ENCODE measurements at places on chromosomes 16 and 17.
A peak's percentile ranks its signal among the peaks of the same experiment; 100 is the strongest.

DNA sequence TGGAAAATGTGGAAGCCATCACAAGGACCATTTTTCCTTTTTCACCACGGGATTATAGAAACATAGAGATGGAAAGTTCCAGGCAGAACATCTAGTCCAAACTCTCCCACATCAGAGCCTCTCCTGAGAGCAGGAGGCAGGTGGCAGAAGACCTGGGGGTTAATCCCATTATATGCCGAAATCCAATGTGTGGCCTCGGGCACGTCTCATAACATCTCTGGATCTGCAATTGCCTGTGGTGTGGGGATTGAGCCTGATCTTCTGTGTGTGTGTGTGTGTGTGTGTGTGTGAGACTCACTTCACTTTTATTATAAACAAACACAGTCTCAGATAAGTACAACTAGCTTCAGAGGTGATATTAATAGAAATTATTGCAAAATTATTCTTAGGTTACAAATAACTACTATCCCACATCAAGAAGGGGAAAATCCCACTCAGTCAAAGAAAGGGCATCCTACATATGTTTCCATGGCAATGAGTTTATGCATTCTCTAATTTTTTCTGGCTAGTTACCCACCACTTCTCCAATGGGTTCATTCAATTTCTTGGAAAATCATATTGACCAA, 199.1 kb downstream of the FOXL1 start:
- no peak for ATAC-seq
- H3K36me3 ChIP-seq, result no peaks in the 10 kb centered on the region
- no peak overlapping the region for H3K4me3 ChIP-seq

GRCh38 chr17:27554911-27555310, 76.1 kb upstream of the LGALS9 start:
- H3K27me3 ChIP-seq, result no peaks in the 10 kb centered on the region
- H3K27ac ChIP-seq, result no peak overlapping the region
- no peak overlapping the region for H3K4me3 ChIP-seq

DNA sequence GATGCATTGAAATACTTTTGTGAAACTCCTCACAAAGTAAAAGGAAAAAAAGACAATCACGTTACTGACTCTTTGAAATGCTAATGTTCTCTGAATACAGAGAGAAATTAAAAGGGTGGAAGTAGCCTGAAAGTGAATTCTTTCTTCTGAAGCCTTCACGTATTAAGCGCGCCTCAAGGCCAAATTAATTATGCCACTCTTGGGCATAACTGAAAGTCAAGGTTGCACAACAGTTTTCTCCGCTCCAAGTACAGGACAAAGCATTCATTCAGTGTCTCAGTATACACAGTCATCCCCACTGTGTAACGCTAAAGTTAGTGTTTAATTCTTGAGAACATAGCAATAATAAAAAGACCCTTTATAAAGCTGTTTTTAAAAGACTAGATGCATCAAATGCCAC, 21.5 kb downstream of the PARN start:
- H3K27ac ChIP-seq, result no peak overlapping the region
- no peaks in the 10 kb centered on the region for H3K4me1 ChIP-seq

DNA sequence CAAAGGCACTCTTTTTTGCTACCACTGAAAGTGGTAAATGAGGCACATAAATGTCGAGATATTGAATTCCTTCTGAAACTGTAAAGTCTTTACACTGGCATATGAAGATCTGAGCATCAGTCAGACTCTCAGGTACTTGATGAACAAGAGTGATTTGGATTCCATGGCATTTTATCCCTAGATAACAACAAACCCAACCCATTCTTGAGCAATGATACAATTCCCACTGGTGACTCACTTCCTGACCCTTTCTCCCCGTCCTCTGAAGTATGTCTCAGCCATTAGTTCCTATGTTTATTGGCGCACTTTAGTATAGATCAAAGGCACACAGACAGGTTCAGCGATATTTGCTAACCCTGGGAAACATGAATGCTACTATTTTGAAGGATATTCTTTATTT, 147.0 kb upstream of the RBFOX1 start:
- no peak overlapping the region for H3K27ac ChIP-seq
- H3K4me1 ChIP-seq, result no peaks in the 10 kb centered on the region
- ATAC-seq, result no peak
- no peaks in the 10 kb centered on the region for H3K27me3 ChIP-seq
- H3K4me3 ChIP-seq, result no peak overlapping the region

DNA sequence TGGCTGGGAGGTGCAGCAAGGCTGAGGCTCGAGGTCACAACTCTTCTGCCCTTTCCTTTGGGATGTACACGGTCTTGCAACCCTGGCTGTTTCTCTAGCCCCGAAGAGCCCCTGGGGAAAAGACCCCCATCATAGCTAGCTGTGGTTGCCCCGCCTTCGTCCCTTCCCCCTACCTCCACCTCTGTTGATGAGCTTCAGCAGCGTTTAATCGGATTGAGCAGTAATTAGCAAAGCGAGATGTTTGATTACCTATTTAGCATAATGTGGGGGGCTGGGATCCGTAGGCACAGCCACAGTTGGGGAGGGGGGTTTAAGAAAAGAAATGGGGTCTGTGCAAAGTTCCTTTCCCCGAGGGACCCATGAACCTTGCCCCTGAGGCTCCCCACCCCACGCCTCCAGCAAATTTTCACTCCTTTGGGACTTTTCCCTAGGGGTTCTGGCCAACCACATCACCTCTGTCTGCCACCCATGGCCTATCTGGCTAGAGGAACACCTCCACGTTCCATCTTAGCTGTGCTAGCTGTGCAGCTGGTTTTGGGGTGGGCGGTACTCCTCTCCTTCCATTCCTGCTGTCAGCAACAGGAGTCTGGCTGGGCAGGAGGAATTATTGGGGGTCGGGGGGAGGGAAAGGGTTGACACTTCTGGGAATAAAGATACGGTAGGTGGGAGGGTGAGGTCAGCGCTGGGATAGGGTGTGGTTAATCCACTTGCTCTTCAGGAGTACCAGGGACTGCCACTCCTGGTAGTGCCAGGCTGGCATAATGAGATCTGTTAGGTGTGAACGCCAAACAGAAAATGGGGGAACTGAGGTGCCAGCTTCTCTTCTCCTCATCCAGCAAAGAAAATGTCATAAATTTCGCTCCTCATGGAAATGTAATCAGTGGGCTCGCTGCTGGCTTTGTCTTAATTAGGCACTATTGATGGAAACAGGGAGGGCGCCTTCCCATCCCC, 1.3 kb upstream of the DNAH2 start:
- no peak overlapping the region for H3K27ac ChIP-seq
- H3K4me3 ChIP-seq, result peak overlapping the region; percentile 59
- H3K4me1 ChIP-seq, result peaks cover 5% of the 10 kb centered on the region
- no peaks in the 10 kb centered on the region for H3K36me3 ChIP-seq
- ATAC-seq, result no peak

- H3K27me3 ChIP-seq, result no peaks in the 10 kb centered on the region
- ATAC-seq, result no peak
- no peak overlapping the region for H3K27ac ChIP-seq
- peaks cover 26% of the 10 kb centered on the region for H3K4me1 ChIP-seq
Observed at GRCh38 chr17:80640366-80641084, 95.9 kb downstream of the RPTOR start.

- H3K4me3 ChIP-seq, result no peak overlapping the region
- H3K27ac ChIP-seq, result no peak overlapping the region
- no peaks in the 10 kb centered on the region for H3K36me3 ChIP-seq
- H3K27me3 ChIP-seq, result peaks cover 7% of the 10 kb centered on the region
- H3K4me1 ChIP-seq, result peaks cover 15% of the 10 kb centered on the region
- ATAC-seq, result no peak
Observed at GRCh38 chr17:36731811-36732210, 130.4 kb downstream of the MRM1 start.

GRCh38 chr17:63040816-63041215, 74.8 kb downstream of the TANC2 start:
- ATAC-seq, result no peak
- H3K27me3 ChIP-seq, result no peaks in the 10 kb centered on the region
- no peak overlapping the region for H3K4me3 ChIP-seq
- peaks cover 14% of the 10 kb centered on the region for H3K4me1 ChIP-seq

GRCh38 chr16:69762814-69763598, 874 bp downstream of the WWP2 start:
- peak overlapping the region; percentile 92 for H3K27ac ChIP-seq
- ATAC-seq, result peak; percentile 37
- peaks cover 4% of the 10 kb centered on the region for H3K36me3 ChIP-seq
- peak overlapping the region; percentile 91 for H3K4me3 ChIP-seq
- no peaks in the 10 kb centered on the region for H3K27me3 ChIP-seq
- peaks cover 30% of the 10 kb centered on the region for H3K4me1 ChIP-seq

GRCh38 chr17:75810216-75810615, 25.6 kb downstream of the UNK start:
- no peaks in the 10 kb centered on the region for H3K27me3 ChIP-seq
- no peak overlapping the region for H3K27ac ChIP-seq
- no peak overlapping the region for H3K4me3 ChIP-seq
- peaks cover 25% of the 10 kb centered on the region for H3K36me3 ChIP-seq

DNA sequence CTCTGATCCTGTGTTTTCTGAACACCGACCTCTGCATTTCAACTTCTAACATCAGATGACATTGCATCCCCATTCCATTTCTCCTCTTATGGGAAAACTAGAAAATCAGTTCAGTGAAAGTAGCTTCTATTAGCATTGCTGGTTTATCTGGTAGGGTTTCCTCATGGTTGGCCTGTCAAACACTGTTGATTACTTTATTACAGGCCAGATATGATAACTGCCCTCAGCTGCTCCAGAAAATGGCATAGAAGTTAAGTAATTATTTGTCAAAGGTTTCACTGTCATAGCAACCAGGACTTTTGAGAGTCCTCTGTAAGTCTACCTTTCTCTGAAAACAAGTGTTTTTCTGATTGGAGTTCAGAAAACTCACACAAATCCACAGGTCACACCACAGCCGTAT, 3.0 kb downstream of the GFOD2 start:
- H3K4me1 ChIP-seq, result peaks cover 20% of the 10 kb centered on the region
- H3K4me3 ChIP-seq, result no peak overlapping the region
- H3K27ac ChIP-seq, result no peak overlapping the region
- H3K27me3 ChIP-seq, result no peaks in the 10 kb centered on the region
- H3K36me3 ChIP-seq, result peaks cover 8% of the 10 kb centered on the region

- no peaks in the 10 kb centered on the region for H3K4me1 ChIP-seq
- H3K4me3 ChIP-seq, result no peak overlapping the region
- ATAC-seq, result no peak
- no peaks in the 10 kb centered on the region for H3K36me3 ChIP-seq
- no peaks in the 10 kb centered on the region for H3K27me3 ChIP-seq
Observed at GRCh38 chr16:56303066-56303715, 111.9 kb downstream of the GNAO1 start.

DNA sequence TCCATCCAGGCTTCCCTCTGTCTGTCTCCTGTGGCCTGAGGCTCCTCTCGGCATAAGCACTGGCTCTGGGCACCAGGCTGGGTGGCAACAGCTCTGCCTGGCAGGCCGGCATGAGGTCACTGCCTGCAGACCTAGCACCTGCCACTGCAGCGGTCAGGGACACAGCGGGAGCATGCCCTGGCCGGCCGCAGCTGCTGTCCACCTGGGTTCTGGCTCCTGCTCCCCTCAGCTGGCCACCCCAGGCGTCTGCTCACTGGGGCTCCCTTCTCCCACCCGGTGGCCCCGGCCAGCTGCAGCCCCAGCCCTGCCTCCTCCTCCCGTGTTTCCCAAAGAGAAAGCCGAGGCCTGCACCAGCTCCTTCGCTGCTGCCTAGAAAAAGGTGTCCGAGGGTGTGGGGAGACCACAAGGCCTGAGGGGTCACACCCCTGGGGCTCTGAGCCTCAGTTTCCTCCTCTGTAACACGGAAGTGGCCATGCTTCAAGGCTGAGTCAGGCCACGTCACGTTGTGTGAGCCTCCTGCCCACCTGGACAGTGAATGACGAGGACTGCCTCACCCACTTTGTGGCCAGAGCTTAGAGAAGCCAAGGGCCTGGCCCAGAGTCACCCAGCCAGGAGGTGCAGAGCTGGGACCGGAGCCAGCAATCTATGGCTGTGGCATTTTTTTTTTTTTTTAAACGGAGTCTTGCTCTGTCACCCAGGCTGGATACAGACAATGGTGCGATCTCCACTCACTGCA, 6.7 kb downstream of the NTHL1 start:
- H3K27ac ChIP-seq, result no peak overlapping the region
- no peak overlapping the region for H3K4me3 ChIP-seq

- H3K36me3 ChIP-seq, result no peaks in the 10 kb centered on the region
- H3K27ac ChIP-seq, result no peak overlapping the region
- H3K4me1 ChIP-seq, result no peaks in the 10 kb centered on the region
Observed at GRCh38 chr17:76889323-76889722, 21.1 kb downstream of the MGAT5B start.

- H3K4me3 ChIP-seq, result peak overlapping the region; percentile 74
- ATAC-seq, result no peak
- peaks cover 68% of the 10 kb centered on the region for H3K4me1 ChIP-seq
- H3K27me3 ChIP-seq, result no peaks in the 10 kb centered on the region
- peaks cover 18% of the 10 kb centered on the region for H3K36me3 ChIP-seq
- peak overlapping the region; percentile 98 for H3K27ac ChIP-seq
Observed at GRCh38 chr17:40599468-40599763, 34.1 kb upstream of the CCR7 start.

DNA sequence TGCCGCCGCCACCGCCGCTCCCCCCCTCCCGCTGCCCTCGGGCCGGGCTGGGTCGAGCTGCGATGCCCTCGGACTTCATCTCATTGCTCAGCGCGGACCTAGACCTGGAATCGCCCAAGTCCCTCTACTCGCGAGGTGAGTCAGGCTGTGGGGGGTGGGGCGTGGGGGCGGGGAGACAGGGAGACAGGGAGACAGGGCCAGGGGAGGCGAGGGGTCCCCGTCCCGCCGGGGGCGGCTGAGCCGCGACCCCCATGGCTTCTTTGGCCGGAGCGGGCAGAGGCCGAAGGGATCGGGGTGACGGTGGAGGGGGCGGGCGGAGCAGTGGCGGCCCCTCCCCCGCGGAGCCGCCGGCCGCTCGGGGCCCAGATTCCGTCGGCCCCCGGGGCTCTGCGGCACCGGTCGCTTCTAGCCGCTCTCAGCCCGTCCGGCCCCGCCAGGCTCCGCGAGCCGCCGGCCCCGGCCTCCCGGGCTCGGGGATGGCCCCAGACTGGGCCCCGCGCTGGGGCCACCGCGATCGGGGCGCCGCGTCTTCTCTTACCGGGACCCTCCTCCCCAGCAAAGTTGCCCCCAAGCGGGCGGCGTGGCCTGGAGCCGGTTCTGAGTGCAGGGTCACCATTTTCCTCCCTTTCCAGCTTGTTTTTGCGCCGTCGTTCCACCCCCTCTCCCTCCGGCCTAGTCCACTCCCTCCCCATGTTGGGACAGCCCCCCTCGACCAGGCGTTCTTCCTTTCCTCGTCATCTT, 644 bp downstream of the NFAT5 start:
- H3K4me1 ChIP-seq, result peaks cover 20% of the 10 kb centered on the region
- H3K36me3 ChIP-seq, result peaks cover 60% of the 10 kb centered on the region
- no peaks in the 10 kb centered on the region for H3K27me3 ChIP-seq
- ATAC-seq, result peak; percentile 21

GRCh38 chr16:22300427-22301071, 3.3 kb downstream of the POLR3E start:
- H3K4me3 ChIP-seq, result peak overlapping the region; percentile 54
- ATAC-seq, result no peak
- peaks cover 45% of the 10 kb centered on the region for H3K4me1 ChIP-seq
- H3K27ac ChIP-seq, result peak overlapping the region; percentile 32
- peaks cover 85% of the 10 kb centered on the region for H3K36me3 ChIP-seq
- no peaks in the 10 kb centered on the region for H3K27me3 ChIP-seq

Measured in activated T-helper 17 cell treated with anti-CD3 and anti-CD28 coated beads, Interleukin-2, amount 50 U/mL, for 72 hours (primary cell).